Stimulated activated CD4-positive, alpha-beta T cell treated with anti-CD3 and anti-CD28 coated beads, Interleukin-2, amount 100 ng/mL, for 24 hours (primary cell): ENCODE measurements at places on chromosomes 12 and 14.

DNA sequence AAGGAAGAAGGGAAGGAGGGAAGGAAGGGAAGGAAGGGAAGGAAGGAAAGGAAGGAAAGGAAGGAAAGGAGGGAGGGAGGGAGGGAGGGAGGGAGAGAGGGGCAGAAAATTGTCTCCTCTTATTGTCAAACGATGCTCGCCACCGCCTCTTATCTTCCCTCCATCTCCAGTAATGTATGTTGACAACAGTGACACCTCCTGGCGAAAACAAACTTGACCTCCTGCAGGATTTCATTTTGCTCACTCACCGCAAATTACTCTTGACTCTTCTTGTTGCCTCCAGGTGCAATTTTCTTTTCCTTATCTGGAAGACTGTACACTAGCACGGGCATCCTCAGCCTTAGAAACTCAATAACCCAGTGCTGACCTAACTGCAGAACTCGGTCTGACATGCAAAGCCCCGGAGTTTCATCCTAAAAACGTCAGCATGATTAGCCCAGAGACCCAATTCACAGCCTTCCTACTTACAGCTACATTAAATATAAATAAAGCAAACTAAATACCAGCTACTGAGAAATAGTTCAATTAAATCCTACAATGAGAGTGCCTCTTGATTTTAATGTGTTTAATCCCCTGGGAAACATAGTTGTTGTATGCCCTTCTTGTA lies 512.4 kb upstream of the TMPO start:
- peak; percentile 39 for DNase-seq

GRCh38 chr14:32702562-32702961 lies 236.1 kb upstream of the NPAS3 start:
- DNase-seq: peak; percentile 18

DNA sequence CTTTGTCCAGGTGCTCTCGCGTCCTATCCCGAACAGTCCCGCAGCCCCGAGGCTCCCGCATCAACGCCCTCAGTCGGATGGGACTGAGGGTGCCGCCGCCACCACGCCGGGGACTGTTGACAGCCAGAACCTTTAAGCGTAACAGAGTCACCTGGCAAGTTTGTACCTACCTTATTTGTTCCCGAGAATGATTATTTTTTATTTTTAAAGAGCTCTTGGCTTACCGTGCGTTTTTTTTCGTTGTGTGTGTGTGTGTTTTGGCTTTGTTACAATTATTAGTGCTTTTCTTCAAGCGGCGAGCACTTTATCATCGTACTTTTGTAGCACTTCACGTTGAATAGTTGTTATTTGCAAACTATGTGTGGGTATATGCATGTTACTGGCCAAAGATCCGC lies 463 bp downstream of the COA8 start:
- no peak for DNase-seq

- no peak for DNase-seq
Observed at GRCh38 chr12:89883630-89884389, 175.2 kb upstream of the ATP2B1 start.

GRCh38 chr12:64995816-64996215 lies 125.3 kb downstream of the WIF1 start:
- no peak for DNase-seq

GRCh38 chr14:104436047-104436591 lies 143.4 kb upstream of the C14orf180 start:
- DNase-seq: peak; percentile 14
